Stimulated activated CD4-positive, alpha-beta T cell treated with anti-CD3 and anti-CD28 coated beads, Interleukin-1b, Interleukin-23, amount 100 ng/mL, for 4 hours (primary cell): ENCODE measurements at places on chromosomes 2 and 18.

DNA sequence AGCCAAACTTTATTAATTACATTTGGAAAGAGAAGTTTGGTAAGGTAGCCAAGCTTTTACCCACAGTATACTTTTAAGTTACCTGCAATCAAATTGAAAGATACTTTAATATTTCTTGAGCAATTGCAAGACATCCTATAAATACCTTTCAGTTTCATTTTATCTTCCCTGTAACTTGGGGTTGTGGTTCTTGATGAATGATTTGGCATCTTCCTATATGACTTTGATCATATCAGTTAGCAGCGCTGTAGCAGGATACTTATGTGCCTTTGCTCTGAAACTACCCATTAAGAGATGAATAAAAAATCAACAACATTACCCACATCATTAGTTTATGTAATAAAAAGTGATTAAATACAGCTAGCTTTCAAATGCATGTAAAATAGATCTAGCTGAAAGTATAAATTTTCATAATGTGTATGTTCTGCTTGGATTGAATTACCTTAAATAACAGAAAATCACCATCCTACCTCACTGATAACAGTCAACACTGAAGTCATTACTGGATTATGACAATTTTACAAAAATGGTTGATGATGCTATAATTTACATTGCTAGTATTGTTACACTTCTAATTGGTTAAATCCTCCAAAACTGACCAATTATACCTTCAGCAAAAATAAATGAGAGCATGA, 50.4 kb downstream of the MMADHC start:
- no peak for DNase-seq

DNA sequence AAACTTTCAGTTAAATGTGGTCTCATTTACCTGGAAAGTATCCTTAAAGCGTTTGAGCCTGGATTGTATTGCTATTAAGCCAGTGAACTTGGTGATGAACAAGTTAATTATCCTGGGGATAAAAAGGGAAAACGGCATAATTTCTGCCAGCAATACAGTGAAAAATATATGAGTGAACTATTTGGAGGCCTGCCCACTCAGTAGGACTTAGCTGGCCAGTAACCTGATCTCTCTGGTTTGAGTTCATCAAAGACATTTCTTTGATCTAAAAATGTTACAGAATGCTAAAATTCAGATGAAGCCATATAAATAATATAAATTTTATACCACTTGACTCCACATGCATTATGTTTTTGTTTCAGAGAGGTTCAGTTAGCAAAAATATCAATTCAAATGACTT, 241.1 kb upstream of the VWC2L start:
- no peak for DNase-seq

- no peak for DNase-seq
These were observed 46.1 kb upstream of the UBE2F start for GRCh38 chr2:237920673-237921072.

GRCh38 chr18:58580623-58581022, 48.3 kb downstream of the ALPK2 start:
- no peak for DNase-seq

DNA sequence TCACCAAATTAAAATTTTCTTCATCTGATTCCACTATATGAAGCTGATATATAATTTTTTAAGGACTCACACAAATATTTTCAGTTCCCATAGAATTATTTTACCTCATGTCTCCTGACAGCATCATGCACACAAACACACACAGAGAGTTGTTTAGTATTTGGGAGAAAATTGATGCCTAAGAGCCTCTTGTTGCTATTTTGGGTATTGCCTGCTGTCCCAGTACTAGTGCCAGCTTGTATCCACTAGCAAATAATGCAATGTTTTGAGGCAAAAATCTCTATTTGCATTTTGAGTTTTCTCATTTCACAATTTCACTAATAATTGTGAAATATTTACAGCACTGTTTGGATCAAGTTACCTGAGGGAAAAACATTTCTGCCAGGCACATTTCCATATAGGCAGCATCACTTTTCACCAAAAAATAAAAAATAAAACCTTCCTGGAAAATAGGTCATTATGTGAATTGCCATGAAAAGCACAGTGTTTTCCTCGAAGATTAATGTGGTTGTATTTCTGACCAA, 328.2 kb downstream of the KCNJ3 start:
- no peak for DNase-seq

GRCh38 chr2:181235683-181236459, 221.3 kb upstream of the ITGA4 start:
- no peak for DNase-seq

GRCh38 chr18:27546991-27547390, 361.9 kb upstream of the CHST9 start:
- no peak for DNase-seq

- DNase-seq = no peak
These were observed 49.9 kb upstream of the TXNDC2 start for GRCh38 chr18:9835825-9836224.

DNA sequence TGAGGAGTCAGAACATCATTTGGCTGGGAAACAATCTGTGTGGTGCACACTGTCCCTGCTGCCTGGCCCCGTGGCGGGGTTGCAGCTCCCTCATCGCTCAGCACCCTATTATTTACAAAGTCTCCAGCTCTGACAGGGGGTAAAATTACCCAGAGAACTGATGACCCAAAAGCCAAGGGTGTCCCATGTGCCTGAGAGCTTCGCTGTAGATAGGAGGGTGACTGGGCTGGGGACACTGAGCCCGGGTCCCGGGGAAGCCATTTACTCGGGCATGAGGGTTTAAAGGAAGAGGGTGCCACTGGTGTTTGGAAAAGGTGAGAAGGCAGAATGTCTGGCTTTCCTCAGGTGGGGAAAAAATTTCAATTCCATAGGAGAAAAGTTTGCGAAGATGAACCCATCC, 48.2 kb upstream of the EML6 start:
- DNase-seq = no peak

DNA sequence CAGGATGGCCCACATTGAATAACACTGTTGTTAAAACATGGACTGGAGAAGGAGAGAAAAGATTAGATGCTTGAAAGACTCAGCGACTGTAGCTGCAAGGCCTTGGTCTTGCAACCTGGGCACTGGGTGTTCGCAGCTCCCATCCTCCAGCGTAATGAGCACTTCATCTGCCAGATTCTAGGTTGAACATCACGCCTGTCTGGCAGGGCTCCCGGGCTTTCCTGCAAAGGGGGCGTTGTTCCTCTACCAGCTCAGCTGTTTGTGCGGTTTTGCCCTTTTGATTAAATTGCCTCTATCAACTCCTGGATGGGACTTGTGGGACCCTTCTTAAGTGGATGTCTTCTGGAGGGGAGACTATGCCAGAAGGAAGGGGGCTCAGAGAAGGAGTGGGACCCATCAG, 215.4 kb downstream of the KLHL29 start:
- no peak for DNase-seq

GRCh38 chr2:41909584-41909983, 138.2 kb upstream of the PKDCC start:
- DNase-seq = no peak

DNA sequence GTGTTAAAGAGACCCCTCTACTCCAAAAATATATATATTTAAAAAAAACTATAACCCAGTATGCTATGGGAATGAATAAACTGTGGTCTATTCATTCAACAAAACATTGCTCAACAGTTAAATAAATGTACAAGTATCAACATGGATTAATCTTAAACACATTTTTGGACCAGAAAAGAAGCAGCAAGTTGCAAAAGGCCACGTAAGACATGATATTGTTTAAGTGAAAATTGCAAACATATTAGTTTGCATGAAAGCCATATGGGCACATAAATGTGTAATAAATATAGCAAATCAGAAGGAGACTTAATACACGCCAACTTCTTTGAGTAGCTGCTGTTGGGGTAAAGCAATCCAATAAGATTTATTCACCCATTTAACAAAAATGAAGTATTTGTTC, 321.5 kb downstream of the FBXO15 start:
- DNase-seq = no peak

GRCh38 chr2:195730912-195731311, 73.9 kb downstream of the SLC39A10 start:
- no peak for DNase-seq

GRCh38 chr18:59715966-59716369, 18.7 kb upstream of the CCBE1 start:
- DNase-seq = no peak

GRCh38 chr2:9638532-9638931, 7.7 kb upstream of the YWHAQ start:
- no peak for DNase-seq

- no peak for DNase-seq
These were observed 237.6 kb upstream of the STON1 start for GRCh38 chr2:48292393-48292792.

DNA sequence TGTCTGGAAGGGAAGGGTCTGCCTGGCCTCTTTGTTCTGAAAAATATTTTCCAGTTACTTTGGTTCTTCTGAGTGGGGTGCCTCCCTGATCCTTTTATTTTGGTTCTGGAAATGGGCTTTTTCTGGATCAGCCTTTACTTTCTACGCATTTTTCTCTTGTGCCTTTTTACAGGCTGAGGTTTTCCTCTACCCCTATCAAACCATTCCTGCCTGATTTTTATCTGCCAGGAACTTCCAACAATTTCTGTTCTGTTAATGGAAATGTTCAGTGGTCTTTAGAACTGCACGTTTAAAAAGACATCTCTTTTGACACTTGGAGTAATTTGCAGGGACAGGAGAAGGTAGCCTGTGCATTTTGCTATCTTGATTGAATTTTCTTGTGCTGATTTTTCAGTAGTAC, 113.8 kb downstream of the ARHGAP28 start:
- DNase-seq = no peak

DNA sequence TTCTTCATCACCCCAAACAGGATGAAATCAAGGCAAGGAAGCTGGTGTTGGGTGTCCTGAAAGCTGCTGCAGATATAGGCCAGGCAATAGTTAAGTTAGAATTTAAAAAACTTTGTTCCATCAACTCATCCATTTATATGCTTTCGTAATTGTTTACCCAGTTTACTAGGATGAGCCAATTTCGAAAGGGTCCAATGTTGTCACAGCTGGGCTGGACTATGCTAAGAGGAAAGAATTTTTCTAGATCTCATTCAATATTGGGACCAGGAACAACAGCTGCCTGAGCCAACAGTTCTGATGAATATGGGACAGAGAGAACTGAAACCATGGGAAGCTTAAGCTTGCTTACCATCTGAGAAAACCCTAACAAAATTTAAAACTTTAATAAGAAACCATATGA, 21.6 kb upstream of the SP3 start:
- no peak for DNase-seq

DNA sequence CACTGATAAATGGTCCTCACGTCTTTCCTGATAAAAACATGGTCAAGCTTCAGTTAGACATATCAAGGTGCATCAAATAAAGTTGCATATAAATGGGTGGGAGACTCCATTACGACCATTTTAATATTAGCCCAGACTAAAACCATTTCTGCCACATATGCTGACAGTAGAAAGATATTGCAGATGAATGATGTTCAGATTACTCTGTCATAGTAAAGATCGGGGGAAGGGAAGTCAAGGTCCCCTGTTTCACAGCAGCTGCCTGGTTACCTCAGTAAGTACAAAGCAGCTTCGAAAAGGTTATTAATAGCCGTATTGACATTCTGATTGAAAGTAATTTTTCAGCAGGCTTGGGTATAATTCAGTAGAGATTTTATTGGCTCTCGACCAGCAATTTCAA, 927.7 kb upstream of the CDH2 start:
- DNase-seq = no peak

DNA sequence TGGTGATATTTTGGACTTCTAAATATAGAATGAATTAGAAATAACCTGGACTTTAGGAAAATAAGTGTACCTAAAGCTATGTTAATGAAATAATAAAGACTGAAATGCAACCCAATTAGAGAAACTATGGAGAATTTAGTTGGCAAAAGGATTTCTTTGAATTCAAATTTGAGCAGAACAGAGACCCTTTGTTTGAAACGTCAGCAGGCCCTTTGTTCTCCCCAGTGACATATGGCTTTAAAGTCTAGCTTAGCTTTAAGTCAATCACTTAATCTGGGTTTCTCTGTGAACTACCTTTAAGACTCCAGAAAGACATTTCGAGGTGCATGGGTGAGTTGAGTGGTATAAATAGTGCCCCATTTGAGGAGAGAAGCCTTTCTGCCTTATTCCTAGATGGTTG, 130.5 kb upstream of the CREB1 start:
- DNase-seq = no peak

DNA sequence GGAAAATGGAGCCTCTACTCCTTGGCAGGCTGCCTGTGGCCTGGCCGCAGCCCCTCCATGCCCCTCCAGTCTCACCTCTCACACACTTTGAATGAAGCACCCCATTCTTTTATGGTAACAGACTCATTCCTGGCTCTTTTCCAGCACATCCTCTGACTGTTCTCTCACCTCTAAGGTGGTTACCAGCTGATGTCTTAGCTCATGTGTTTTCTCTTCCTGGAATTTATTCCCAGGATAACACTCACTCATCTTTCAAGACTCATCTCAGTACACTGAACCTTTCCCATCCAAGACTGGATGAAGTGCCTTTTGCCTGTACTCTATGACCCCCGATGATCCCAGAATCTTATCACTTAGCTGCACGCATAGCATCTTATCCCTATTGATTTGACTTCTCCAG, 50.6 kb downstream of the SLC9A4 start:
- no peak for DNase-seq

GRCh38 chr2:241961454-241961853, 91.9 kb downstream of the RTP5 start:
- no peak for DNase-seq

DNA sequence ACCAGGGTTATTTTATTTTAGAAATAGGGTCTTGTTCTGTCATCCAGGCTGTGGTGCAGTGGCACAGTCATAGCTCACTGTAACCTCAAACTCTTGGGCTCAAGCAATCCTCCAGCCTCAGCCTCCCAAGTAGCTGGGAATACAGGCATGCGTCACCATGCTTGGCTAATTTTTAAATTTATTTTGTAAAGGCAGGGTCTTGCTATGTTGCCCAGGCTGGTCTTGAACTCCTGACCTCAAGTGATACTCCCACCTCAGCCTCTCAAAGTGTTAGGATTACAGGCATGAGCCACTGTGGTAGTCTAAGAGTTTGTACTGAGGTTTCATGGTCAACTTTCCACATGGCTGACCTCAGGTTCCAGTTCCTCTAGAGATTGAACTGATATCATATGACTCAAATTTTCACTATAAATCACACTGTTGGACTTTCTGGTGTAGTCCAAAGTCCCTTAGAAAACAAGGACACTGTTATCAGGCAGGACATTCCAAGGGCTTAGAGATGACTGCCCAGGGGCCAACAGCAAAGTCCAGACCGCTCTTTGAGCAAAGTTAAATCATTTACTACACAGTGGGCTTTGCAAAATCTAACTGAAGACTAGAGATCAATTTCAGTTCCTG, 82.0 kb upstream of the MEX3C start:
- no peak for DNase-seq

DNA sequence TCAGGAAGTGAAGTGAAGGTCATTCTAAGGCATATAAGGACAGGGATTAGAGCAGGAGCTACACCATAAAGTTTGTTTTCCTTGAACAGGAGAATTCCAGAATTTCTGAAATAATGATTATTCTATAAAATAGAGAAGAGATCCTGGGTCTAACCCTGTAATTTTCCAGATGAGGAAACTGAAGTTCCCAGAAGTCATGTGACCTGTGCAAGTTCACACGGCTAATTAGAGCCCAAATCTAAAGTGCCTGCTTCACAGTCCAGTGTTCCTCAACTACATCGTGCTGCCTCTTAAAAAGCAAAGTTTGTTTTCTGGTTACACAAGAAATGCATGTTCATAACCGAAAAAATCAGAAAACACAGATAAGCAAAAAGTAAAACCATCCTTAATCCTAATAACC, 34.9 kb downstream of the PLB1 start:
- DNase-seq = no peak
